Effector CD4-positive, alpha-beta T cell (primary cell): ENCODE measurements at places on chromosomes 13 and 19.

DNA sequence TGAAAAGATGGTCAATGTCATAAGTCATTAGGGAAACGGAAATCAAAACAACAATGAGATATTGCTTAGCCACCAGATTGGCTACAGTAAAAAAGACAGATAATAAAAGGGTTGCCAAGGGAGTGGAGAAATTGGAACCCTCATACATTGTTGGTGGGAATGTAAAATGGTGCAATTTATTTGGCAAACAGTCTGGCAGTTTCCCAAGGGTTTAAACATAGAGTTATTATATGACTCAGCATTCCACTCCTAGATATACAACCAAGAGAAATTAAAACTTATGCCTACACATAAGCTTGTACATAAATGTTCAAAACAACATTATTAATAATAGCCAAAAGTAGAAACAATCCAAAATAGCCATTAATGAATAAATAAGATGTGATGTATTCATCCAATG is 9.9 kb upstream of the ZNF227 start:
- no peak for DNase-seq

DNA sequence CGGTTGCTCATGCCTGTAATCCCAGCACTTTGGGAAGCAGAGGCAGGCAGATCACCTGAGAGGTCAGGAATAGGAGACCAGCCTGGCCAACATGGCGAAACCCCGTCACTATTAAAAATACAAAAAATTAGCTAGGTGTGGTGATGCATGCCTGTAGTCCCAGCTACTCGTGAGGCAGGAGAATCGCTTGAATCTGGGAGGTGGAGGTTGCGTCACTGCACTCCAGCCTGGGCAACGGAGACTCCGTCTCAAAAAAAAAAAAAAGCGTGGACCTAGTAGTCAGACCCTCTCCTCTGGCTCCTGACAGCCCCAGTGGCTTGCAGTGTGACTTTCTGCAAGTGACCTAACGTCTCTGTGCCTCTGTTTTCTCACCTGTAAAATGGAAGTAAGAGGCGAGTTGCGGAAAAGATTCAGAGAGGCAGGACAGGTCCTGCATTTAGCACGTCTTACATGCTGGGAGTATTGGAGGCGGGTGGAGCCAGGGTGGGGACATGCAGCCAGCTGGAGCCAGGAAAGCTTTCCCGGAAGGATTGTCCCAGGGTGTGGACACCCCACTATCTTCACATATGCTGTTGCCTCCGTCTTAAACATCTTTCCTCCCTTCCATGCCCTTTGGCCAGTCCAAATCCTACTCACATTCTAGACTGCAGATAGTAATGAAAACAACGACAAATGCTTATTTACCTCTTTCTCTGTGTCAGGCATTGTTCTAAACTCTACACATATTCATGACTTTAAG is 2.9 kb downstream of the TUBB4A start:
- DNase-seq: no peak

- DNase-seq: no peak
These were observed 5.8 kb downstream of the MLLT1 start for GRCh38 chr19:6273701-6274601.

- peak; percentile 40 for DNase-seq
These were observed 14.1 kb downstream of the KLF2 start for GRCh38 chr19:16338470-16339360.

GRCh38 chr13:92265408-92265807 is 867.0 kb downstream of the GPC5 start:
- no peak for DNase-seq

DNA sequence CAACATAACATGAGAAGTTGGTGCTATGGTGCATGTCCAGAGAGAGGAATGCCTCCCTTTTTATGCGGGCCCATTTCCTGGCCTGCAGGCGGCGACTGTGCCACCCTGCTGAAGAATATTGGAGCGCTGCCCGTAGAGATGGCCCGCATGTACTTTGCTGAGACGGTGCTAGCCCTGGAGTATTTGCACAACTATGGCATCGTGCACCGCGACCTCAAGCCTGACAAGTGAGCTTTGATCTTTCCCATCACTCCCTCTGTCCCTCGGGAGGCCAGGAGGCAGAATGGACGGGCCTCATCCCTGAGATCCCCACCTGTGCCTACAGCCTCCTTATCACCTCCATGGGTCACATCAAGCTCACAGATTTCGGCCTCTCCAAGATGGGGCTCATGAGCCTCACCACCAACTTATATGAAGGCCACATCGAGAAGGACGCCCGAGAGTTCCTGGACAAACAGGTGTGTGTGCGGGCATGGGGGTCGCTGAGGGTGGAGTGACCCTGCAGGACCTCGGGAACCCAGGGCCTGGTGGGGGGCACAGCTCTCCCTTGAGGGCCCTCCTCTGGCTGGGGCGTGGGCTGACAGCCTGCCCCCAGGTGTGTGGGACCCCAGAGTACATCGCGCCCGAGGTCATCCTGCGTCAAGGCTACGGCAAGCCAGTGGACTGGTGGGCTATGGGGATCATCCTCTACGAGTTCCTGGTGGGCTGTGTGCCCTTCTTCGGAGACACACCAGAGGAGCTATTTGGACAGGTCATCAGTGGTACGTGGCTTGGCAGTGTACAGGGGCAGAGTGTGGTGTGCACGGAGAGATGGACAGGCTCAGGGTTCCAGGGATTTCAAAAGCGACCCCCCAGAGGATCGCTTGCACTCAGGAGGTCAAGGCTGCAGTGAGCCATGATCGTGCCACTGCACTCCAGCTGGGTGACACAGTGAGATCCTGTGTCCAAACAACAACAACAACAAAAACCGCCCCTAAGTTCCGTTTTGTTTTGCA is 16.2 kb downstream of the DNASE2 start:
- DNase-seq: no peak

DNA sequence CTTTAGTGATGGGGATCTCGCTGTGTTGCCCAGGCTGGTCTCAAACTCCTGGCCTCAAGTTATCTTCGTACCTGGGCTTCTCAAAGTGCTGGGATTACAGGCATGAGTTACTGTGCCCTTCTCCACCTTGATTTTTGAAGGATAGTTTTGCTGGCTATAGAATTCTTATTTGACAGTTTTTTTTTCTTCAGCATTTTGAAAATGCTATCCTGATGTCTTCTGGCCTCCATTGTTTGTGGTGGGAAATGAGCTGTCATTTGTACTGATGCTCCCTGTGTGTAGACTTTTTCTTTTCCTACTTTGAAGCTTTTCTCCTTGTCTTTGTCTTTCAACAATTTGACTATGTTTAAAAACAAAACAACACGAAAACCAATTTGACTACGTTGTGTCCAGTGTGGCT is 54.2 kb downstream of the SIPA1L3 start:
- no peak for DNase-seq

GRCh38 chr13:80012251-80012650 is 328.7 kb downstream of the SPRY2 start:
- no peak for DNase-seq

DNA sequence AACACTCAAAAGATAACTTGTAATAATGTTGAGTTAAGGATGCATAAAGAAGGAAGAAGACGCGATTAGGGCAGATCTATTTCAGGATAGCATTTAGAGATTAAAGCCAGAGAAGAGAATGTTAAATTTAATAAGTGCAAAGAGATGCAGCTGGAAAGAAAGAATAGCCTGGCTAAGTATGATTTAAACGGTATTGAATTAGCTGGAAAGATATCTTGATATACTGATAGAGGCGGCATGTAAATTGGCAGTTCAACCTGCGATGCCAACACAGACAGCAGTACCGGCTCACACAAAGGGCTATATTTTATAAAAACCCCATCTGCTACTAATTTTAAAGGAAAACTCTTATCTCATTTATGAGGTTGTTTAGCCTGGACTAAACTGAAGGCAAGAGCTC is 121.4 kb downstream of the ENOX1 start:
- no peak for DNase-seq

DNA sequence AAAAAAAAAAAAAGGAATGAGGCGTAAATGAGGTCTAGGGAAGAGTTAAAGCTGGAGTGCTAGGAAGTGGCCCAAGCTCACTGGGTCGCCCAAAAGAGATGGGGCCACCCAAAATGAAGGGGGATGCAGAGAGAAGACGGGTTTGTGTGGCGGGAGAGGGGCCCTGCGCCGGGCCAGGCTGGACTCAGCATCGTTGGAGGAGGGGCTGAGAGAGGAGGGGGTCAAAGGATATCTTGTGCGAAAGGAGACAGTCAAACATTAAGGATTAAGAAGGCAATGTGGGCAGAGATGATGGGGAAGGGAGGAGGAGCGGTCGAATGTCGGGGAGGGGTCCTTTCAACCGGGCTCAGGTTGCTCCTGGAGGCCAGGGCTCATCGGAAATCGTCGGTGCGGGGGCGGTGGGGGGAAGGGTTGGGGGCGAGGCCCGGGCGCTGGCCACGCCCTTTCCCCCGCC is 825 bp upstream of the CARM1 start:
- DNase-seq: no peak

- no peak for DNase-seq
These were observed 316.8 kb downstream of the DLEU7 start for GRCh38 chr13:50526661-50527071.
